ENCODE measurements at places on chromosomes 2 and 18. TPM values are rescaled to one million over a fixed set of nuclear protein-coding genes. Genes with fewer than 3 reads are reported as not detected.

GRCh38 chr2:238226698-238227586 is 12.9 kb downstream of the HES6 start:
- peaks cover 28% of the 10 kb centered on the region for H3K4me1 ChIP-seq
- no peak overlapping the region for H3K27ac ChIP-seq
- DNase-seq, result no peak

DNA sequence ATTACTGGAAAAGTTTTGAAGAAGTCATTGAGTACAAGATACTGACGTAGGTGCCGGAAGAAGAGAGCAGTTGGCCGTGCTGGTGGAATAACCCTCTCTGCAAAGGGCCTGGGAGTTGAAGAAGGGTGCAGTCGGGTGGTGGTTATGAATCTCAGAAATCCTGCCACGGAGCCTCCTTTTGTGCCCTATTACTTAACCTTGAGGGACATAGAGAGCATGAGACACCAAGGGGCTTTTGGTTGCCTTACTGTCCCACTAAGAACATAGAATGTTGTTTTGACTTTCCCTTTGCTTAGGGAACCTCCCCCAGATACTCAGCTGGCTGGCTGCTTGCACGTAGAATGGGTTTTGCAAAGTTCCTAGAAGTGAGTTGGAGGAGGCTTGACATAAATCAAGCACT is 1.3 kb upstream of the CD28 start:
- H3K36me3 ChIP-seq, result no peaks in the 10 kb centered on the region
- H3K4me3 ChIP-seq, result no peak overlapping the region
- no peaks in the 10 kb centered on the region for H3K27me3 ChIP-seq
- no peaks in the 10 kb centered on the region for H3K4me1 ChIP-seq

- no peak for DNase-seq
- no peak overlapping the region for H3K4me3 ChIP-seq
- no peak overlapping the region for H3K27ac ChIP-seq
- no peaks in the 10 kb centered on the region for H3K4me1 ChIP-seq
- no peaks in the 10 kb centered on the region for H3K36me3 ChIP-seq
Measured at GRCh38 chr2:29697181-29697580, 224.2 kb downstream of the ALK start.

SLC5A7 gene
- not detected for total RNA-seq

IL36B gene
- total RNA-seq, result not detected

GRCh38 chr2:174444761-174445160 is 42.1 kb downstream of the GPR155 start:
- no peaks in the 10 kb centered on the region for H3K27me3 ChIP-seq
- H3K4me1 ChIP-seq, result peaks cover 23% of the 10 kb centered on the region
- H3K4me3 ChIP-seq, result no peak overlapping the region

All from mesothelial cell of epicardium (in vitro differentiated cells).